ENCODE measurements at places on chromosomes 1 and 21. TPM values are rescaled to one million over a fixed set of nuclear protein-coding genes. Genes with fewer than 3 reads are reported as not detected.

Gene MFAP2
- 0.15 TPM for total RNA-seq

Gene XCL2
- 110 TPM for total RNA-seq

Gene WNT9A
- not detected for total RNA-seq

DNA sequence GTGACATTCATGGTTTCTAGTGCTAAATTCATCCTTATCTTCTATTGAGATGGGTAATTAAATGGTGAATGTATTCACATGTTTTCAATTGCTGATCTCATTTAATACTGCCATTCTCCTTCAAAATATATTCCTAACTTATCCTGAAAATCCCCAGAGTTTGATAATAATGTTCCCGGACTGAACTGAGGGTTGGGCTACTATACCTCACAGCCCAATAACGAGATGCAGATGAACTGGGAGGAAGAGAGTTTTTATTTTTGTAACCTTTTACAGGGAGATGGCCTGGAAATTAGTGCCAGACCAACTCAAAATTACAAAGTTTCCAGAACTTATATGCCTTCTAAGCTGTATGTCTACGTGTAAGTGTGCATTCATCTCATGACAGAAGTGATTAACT, 210.8 kb downstream of the APP start:
- DNase-seq = no peak

- DNase-seq = no peak
Observed at GRCh38 chr1:4650481-4650880, 3.9 kb upstream of the AJAP1 start.
